Psoas muscle (tissue), 8 donors: ENCODE measurements at places on chromosomes 13 and 19.

DNA sequence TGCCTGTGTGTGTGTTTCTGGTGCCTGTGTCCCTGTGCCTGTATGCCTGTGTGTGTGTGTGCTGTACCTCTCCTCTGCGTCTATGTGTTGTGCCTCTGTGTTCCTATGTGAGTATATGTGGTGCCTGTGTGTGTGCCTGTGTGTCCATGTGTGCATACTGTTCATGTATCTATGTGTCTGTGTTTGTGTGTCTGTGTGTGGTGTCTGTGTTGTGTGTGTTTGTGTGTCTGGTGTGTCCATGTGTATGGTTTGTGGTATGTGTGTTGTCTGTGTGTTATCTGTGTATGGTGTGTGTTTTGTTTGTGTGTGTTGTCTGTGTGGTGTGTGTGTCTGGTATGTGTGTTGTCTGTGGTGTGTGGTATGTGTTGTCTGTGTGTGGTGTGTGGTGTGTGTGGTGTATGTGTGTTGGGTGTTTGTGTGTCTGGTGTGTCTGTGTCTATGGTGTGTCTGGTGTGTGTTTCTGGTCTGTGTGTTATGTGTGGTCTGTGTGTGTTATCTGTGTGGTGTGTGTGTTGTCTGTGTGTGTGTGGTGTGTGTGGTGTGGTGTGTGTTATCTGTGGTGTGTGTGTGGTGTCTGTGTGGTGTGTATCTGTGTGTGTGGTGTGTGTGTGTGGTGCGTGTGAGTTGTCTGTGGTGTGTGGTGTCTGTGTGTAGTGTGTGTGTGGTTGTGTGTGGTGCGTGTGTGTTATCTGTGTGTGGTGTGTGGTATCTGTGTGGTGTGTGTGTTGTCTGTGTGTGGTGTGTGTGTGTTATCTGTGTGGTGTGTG, 20.4 kb downstream of the HDGFL2 start:
- DNase-seq: no peak

DNA sequence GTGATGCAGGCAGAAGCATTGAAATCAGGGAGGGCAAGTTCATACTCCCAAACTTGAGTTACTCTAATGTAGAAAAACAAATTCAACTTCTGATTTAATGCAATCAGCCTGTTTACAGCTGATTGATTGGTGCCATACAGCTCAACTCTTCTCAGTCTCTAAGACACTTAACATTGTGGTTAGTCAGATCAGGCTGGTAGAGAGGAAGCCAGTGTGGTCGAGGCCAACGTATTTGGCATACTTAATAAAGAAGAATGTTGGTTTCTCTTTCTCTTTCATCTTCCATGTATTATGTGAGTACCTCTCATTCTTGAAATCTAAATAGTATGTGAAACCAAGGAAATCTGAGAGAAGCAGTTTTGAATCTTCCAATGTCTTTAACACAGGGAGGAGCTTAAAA, 255.0 kb upstream of the SLITRK1 start:
- no peak for DNase-seq

GRCh38 chr13:22451327-22451741, 729.4 kb upstream of the SGCG start:
- peak; percentile 53 for DNase-seq

GRCh38 chr13:39603424-39603947, 493 bp upstream of the LHFPL6 start:
- no peak for DNase-seq

GRCh38 chr19:9144920-9145319, 4.7 kb downstream of the ZNF317 start:
- DNase-seq: no peak

DNA sequence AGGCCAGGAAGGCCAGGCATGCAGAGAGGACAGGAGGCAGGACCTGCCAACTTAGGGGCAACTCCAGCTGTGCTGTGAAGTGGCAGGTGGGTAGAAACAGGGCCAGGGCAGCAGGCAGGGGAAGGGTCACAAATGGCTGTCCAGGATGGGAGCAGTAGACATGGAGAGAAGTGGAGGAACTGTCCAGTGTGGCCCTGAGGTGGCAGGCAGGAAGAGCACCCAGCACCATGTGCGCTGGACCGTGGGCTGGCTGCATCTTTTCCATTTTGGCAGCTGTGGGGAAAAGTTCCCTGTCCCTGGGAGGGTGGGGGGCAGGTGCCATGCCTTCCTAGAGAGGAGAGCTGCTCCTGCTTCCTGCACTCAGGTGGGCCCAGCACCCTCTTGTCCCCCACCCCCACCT, 13.8 kb downstream of the DEDD2 start:
- DNase-seq: no peak

DNA sequence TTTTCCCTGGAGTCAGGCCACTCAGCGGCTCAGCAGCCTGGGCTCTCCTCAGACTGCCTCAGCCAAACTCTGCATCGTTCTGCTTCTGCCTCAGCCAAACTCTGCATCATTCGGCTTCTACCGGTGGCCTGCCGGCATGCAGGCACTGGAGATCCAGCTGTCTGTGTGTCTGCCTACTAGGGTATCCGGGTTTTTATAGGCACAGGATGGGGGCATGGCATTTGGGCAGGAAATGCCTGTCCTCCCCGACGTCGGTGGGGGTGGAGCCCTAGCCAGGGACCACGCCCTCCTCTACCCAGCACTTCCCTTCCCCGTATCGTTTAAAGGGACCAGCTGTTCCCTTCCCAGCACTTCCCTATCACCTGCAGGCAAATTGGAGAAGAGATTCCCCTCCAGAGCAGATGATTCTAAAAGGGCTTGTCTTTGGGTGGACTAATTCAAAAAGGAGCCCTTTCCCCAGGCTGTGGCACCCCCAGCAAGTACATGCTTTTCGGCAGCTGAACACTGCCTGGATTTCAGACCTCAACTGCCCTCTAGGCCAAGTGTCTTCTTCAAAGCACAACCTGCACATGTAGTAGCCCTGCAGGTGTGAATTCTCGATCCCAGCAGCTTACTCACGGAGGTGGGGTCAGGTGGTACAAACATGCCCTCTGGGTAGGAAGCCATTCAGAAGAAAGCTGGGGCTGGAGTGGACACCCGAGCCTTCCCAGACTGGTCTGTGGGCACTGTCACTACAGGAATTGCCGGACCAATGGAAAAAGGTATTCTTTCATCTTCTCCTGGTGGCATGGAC, 25.4 kb upstream of the GPR12 start:
- peak; percentile 65 for DNase-seq

DNA sequence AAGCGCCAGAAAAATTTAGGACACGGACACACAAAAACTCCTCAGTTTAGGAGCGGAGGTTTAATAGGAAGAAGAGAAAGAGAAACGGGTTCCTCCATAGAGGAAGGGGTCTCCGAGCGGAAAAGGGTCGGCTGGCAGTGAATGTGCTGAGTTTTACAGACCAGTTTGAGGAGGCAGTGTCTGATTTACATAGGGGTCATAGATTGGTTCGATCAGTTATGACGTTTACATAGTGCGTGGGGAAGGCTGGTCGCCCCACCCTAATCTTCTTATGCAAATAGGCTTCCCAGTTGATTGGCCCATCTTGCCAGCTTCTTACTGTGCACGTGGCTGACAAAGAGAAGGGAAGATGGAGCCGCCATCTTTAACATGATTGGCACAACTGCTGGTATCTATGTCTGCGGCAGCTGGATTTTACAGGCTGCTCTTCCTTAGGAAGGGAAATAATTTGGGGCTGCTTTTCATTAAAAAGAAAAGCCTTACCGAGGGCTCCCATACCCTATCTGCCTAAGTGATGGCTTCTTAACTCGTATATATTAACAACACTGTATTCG, 1.2 kb upstream of the ZNF225 start:
- no peak for DNase-seq

DNA sequence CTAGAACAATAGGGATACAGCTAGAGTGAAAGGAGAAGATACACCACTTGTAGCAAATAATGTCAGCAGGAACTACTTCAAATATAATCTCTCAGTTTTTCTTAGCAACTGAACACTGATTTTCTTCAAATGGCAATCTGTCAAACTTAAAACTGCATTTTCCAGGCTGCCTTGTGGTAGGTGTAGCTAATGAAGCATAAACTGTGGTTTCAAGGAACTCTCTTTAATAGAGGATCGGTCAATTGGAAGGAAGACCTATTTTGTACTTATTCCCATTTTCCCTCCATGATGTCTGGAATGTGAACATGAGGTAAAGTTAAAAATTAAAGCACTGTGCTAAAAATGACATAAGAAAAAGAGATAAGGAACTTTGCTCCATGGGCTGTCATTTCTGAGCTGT, 1261.9 kb downstream of the PCDH17 start:
- DNase-seq: no peak

- peak; percentile 75 for DNase-seq
Measured at GRCh38 chr19:940591-941291, 14.9 kb downstream of the ARID3A start.

GRCh38 chr13:44726778-44727177, 150.6 kb upstream of the TSC22D1 start:
- DNase-seq: no peak

DNA sequence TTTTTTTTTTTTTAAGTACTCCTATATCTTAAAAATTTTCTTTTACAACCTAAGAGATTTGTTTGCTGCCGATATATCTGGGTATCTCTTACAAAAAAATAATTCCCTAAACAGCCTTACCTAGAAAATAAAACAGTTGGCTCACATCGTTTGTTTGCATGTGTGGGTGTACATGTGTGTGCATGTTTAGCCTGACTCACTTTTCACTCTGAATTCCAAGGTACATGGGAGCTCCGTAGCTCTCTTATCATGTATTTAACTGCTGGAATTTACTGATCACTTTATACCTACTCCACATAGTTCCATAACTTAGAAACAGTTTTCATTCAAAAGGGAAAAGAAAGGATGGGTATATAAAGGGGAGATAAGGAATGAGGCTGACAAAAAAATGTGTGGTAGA, 616.5 kb downstream of the GPC6 start:
- no peak for DNase-seq

- DNase-seq: no peak
Measured at GRCh38 chr19:19145281-19145680, 7.0 kb upstream of the TMEM161A start.

- no peak for DNase-seq
Measured at GRCh38 chr13:41751734-41752445, 209.0 kb downstream of the VWA8 start.

- DNase-seq: no peak
Measured at GRCh38 chr13:75452564-75452963, 29.4 kb downstream of the TBC1D4 start.

DNA sequence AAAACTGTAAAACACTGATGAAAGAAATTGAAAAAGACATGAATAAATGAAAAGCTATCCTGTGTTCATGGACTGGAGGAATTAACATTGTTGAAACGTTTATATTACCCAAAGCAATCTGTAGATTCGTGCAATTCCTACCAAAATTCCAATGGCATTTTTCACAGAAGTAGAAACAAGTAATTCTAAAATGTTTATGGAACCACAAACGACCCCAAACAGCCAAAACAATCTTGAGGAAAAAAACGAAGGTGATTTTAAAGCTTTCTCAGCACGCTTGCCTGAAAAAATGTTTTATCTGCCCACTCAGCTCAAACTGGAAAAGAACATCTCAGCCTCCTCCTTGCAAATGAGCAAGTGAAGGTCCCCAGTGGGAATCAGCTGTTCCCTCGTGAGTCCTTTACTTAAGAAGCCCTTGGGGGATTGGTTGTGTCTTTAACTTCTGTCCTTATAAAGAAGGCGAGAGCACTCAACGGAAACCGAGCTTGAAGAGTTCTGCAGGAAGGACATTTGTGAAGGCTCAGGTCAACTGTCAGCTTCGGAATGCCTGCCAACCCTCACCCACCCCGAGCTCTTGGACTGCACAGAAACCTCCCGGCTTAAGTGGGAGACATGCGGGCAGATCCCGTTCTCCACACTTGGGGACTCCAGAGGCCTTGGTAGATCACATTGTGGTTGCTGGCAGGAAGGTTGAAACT, 256.0 kb upstream of the IRS2 start:
- DNase-seq: no peak

DNA sequence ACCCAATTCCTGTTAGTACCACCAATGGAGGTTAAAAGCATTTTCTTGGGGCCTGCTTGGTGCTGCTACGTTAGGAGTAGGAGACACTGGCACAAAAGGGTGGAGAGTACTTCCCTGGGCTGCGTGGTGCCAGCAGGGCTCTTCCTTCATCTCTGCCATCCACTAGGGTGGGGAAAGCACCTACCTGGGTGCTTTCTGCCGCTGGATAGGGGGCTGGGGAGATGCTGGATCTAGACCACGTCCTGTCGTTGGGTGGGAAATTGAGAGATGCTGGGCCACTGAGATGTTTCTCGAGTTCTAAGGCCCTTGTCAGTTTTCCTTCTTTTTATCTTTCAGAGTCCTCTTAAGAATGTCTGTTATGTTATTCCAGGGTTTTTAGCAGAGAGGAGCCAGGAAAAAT, 6.7 kb upstream of the FCGBP start:
- DNase-seq: no peak

GRCh38 chr19:16836115-16837034, 7.2 kb downstream of the SIN3B start:
- no peak for DNase-seq

GRCh38 chr19:55457683-55458457, 3.6 kb downstream of the ISOC2 start:
- DNase-seq: no peak

- DNase-seq: peak; percentile 69
Measured at GRCh38 chr19:46904114-46905060, 43.6 kb downstream of the ARHGAP35 start.

GRCh38 chr19:1608359-1609102, 3.3 kb upstream of the UQCR11 start:
- no peak for DNase-seq

DNA sequence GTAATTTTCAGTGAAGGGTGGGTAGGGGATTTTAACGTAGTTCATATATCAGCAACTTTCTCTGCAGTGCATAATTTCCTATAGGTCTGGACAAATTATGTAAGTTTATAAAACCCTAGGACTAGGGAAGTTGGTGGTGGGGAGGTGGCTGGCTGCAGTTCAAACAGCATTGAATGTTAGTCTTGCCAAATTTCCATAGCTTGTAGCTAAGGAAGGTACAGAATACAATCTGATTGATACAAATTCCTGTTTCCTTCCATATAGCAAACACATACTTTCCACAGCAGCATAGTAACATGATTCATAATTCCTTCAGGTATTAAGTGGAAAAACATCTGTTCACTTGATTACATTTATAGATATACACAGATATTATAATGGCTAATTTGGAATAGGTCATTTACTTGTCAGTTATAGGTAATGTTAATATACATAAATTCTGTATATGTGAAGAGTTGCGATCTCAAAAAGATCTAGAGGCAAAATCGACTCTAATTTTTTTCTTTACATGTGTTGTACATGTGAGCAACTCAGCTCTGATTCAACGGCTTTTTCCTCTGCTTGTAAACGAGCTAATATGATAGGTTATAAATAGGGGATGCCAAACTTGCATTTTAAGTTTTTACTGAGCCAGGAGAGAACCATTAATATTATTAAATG, 233.4 kb upstream of the CSNK1A1L start:
- no peak for DNase-seq
